ENCODE measurements at places on chromosomes 2 and 18.

DNA sequence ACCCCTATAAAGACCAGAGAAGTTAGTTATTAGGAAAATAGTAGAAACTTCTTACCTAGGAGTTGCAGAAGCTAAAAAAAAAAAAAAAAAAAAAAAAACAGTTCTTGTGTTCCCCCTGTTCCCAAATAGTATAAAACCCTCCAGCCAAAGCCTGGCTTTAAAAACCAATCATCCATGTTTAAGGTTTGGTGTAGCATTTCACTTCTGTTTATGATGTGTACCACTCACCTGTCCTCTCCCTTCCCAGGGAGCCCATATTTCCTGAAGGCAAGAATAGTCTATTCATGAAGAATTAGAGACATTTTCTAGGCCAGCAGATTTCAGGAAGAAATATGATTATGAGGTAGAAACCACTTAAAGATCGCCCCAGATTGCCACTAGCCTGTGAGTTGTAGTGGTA lies 273.6 kb downstream of the SETBP1 start:
- DNase-seq, result no peak

- no peak for DNase-seq
These were observed 115.3 kb upstream of the STPG4 start for GRCh38 chr2:47270421-47270820.

- no peak for DNase-seq
These were observed 115.3 kb downstream of the MBD2 start for GRCh38 chr18:54109131-54109683.

DNA sequence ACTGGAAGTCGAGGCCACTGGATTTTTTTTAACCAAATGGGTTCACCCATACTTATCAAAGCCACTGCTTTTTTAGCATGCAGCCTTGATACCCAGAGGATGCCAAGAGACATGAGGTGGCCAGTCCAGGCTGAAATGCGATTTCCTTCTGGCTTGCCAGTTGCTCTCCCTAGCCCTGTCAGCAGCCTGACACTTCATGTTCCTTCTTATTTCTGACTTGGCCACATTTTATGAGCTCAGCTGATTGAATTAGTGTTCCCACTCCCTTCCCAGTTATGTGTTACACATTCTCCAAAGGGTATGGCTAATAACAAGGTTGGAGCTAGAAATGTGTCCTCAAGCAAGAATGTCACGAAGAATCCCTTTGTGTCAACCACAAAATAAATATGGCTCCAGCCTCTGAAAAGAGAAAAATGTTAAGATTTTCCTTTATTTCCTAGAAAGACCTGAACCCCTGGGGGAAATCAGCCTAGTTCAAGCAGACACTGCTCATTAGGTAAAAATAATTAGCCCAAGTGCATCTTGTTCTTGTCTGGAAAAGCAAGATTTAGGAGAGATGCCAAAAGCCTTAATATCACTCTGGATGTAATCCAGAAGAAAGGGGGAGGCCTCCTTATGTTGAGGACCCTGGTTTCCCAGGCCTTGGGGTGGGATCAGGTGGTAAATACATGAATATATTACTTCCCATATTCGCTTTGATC lies 121.7 kb upstream of the TACR1 start:
- DNase-seq, result no peak

- DNase-seq, result no peak
These were observed 1.7 kb downstream of the PNKD start for GRCh38 chr2:218271865-218272530.

DNA sequence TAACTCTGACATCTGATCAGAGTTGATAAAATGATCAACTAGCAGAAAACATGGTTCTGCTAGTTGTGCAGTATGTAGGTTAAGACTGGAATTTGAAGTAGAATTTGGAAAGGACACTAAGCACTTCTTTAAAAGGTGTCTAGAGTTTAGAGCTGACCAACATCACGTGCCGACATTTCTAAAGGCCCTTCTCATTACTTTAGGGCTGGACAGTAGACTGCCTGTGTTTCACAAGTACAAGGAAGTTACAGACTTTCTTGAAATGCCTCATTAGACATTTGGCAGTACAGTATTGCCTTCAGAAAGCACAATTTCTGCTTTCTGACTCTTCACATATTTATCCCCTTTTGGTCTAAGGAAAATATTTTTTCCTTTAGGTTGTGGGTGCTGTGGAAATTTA lies 255.3 kb downstream of the ZNF385B start:
- DNase-seq, result no peak

GRCh38 chr2:12704378-12704777 lies 12.4 kb upstream of the TRIB2 start:
- DNase-seq, result no peak

Data from effector memory CD4-positive, alpha-beta T cell (primary cell).